ENCODE measurements at places on chromosomes 2 and 18.
A peak's percentile ranks its signal among the peaks of the same experiment; 100 is the strongest.

DNA sequence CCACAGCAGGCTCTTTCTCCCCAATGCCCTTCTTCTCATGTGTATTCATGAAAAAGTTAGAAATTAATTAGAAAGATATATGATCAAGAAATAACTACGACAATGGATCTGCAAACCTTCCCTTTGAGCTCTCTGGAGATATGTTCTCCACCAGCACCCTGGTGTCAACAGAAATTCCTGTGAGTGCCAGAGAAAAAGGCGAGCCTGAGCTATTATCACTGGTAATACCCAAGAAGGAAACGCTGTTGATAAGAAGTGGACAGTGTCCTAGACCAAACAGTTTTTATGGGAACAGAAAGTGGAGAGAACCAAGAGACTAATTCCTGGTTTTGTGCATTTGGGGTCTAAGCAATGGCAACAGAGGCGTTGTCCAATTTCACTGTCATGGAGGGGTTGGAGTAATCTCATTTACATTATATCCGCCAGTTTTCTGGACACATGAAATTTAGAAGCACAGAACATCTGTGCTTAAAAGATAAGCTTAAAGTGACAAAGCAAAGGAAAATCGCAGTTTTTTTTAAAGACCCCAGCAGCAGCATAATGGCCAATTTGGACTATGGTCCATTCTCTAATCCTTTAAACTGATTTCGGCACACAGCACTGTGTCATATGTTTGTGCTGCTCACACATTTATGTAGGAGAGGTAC lies 47.2 kb upstream of the CDC42EP3 start:
- no peak for DNase-seq

- DNase-seq: no peak
These were observed 85.7 kb downstream of the SEPTIN10 start for GRCh38 chr2:109527846-109528705.

DNA sequence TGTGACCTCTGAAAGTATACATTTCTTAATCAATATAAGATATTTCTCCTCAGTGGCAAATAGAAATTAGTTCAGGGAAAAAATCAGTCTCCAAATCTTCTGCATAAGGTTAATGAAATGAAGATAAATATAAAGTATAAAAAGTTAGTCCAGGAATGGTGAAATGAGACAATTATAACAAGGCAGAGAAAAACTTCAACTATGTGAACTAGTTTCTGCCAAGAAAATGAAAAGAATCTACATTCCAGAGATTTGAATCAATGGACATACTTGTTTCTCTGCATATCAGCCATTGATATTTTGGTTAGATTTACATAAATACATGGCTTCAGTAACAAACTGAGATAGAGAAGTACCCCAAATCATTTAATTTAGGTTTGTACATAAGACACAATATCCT lies 249.0 kb downstream of the EXOC6B start:
- no peak for DNase-seq

DNA sequence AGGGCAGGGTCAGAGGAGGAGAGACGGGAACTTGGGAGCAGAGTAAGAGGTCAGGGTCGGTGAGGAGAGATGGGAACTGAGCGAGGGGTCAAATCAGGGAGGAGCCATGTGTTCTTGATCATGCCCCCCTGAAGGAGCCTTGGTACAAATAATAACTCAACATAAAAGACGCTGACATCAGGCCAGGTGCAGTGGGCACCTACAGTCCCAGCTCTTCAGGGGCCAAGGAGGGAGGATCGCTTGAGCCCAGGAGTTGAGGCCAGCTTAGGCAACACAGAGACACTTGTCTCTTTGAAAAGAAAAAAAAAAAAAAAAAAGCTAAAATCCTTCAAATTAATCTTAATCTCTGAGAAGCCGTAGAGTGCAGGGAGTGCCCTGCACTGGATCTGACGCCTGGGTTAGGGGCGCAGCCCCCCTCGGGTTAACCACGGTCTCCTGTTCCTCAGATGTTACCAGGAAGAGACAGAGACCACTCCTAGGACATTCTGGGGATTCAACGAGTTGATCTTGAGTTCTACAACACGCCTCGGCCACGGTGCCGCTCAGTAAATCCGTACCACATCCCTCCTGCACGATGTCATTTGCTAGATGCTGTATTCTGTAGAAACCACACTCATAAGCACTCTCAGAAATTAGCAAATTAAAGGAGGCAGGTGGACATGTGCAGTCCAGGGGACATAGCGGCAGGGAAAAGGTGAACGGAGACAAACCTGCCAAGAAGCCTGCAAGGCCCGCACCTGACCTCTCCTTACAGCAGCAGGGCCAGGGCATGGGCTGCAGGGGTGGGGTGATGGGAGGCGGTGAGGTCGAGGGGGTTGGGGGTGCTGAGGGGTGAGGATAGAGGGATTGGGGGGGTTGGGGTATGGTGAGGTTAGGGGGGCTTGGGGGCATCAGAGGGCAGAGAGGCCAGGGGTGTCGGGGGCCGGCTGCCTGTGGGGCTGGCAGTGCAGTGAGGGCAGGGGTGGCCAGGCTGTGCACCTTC lies 29.2 kb downstream of the SLC66A2 start:
- DNase-seq: no peak

DNA sequence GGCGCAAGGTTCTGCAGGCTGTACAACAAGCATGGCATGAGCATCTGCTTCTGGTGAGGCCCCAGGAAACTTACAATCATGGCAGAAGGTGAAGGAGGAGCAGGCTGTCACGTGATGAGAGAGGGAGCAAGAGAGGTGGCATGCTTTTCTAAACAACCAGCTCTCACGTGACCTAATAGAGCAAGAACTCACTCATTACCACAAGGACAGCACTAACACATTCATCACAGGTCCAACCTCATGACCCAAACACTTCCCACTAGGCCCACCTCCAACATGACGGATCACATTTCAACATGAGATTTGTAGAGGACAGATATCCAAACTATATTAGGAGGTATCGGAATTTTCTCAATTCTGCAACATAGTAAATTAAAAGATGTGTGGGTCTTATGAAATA lies 108.8 kb upstream of the DLX2 start:
- DNase-seq: no peak

GRCh38 chr2:233358335-233358734 lies 4.0 kb downstream of the DGKD start:
- DNase-seq: no peak

DNA sequence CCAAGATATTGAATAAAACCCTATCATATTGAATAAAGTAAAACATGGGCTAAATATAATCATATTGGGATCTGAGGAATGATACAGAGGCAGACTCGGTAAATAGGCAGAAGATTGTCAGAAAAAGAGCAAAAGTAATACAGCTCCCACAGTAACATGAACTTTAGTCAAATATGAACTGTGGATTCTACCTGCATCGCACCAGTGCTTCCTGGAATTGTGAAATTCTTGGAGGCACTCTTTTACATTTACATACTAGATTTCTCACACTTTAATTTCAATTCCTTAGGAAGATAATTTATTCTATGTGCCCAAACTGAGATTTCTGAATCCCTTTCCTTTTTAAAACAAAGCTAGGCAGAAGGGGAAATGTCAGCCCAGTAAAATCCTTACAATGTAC lies 325.1 kb upstream of the SLC39A10 start:
- DNase-seq: no peak

GRCh38 chr18:65235966-65236624 lies 514.7 kb upstream of the CDH7 start:
- peak; percentile 76 for DNase-seq

DNA sequence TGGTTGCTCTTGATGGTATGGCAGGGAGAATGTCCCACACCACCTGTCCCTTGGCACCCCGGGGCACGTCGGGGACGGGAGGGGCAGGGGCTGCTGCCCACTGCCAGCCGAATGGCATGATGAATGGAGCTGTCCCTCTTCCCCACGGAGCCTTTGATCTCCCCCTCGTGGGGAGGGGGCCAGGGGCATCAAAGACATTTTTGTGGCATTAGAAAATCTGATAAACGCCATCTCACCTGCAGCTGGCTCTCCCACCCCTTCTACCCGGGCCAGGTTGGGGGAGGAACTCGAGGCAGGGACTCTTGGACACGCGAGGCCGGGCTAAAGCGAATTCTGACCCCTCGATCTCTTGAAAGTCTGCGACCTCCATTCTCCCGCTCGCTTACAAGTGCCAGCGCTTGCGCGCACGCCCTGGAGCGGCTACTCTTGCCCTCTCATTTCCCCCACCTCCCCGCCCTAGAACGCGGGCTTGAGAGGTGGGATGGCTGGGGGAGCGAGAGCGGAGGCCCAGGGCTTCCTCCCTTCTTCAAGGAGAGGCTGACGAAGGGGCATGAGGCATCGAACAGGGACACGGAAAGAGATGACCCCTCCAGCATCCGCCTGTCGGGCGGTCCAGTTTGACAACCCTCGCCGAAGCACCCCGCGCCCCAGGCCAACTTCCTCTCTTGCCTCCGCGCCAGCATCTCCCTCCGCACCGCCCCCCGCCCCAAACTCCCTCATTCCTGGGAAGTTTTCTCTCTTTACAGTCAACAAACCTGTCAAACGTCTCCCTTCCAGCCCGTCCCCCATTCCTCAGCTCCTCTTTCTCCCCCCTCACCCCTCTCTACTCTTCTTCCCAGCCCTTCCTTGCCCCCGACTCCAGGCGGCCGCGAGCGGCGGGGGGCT lies 692 bp upstream of the WNT6 start:
- DNase-seq: peak; percentile 63

DNA sequence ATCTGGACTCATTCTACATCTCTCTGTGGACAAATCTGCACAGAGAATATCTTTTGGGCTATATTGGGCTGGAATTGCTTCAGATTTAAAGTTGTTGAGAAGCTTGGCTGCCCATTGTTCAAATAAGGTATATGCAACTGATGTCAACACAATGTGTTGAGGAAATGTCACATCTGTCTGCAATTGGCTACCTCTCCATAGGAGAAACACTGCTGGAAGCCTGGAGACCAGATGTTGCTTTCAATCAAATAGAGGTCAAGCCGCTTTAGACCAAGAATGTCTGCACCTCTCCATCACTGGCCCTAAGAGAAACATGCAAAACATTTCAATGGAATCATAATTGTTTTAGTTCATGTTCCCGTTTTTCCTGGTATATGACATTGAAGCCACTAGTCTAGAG lies 720.2 kb downstream of the SLC4A3 start:
- no peak for DNase-seq

GRCh38 chr2:37501113-37501512 lies 156.7 kb downstream of the QPCT start:
- DNase-seq: no peak
